Hippocampal formation (tissue), 2 donors: ENCODE measurements at places on chromosomes 7 and 10.

- no peak for DNase-seq
Measured at GRCh38 chr10:29681676-29682448, 47.1 kb upstream of the SVIL start.

- DNase-seq, result no peak
Measured at GRCh38 chr7:93890041-93890463, 501 bp downstream of the TFPI2 start.

DNA sequence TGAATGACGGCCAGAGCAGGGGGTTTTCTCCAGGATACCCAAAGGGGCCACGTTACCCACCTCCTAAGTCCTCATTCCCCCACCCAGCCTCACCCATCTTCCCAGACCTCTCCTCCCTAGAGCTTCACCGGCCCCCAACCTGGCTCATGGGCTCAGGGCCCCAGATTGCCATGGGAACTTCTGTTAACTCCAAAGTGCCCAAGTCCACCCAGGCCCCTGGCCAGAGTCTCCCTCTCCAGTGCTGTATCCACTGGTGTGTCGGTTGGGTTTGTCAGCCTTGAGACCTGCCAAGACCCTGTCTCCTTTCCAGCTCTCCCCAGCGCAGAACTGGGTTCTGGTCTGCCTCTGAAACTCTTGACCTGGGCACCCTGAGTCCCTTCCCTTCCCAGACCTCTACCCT, 37.1 kb upstream of the ZMIZ2 start:
- no peak for DNase-seq

DNA sequence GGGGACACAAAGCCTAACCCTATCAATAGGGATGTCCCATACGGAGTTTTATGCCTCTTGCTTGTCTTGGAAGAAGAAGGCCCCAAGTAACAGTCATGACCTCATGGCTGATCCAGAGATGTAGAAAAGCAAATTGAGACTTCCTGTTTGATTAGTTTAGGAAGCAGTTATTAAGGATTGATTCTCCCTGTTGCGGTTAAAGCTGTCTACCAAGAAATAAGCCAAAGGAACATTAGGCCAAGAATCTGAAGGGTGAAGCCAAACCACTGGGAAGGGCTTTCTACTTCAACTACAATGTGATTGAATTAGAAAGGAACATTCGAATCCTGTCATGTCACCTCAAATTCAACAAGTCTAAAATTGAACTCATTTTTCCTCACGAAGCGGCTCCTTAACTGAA, 60.5 kb upstream of the AGBL3 start:
- no peak for DNase-seq

GRCh38 chr10:50577681-50578350, 45.9 kb downstream of the SGMS1 start:
- DNase-seq, result peak; percentile 53

GRCh38 chr7:130352194-130353074, 7.8 kb downstream of the CPA5 start:
- no peak for DNase-seq

DNA sequence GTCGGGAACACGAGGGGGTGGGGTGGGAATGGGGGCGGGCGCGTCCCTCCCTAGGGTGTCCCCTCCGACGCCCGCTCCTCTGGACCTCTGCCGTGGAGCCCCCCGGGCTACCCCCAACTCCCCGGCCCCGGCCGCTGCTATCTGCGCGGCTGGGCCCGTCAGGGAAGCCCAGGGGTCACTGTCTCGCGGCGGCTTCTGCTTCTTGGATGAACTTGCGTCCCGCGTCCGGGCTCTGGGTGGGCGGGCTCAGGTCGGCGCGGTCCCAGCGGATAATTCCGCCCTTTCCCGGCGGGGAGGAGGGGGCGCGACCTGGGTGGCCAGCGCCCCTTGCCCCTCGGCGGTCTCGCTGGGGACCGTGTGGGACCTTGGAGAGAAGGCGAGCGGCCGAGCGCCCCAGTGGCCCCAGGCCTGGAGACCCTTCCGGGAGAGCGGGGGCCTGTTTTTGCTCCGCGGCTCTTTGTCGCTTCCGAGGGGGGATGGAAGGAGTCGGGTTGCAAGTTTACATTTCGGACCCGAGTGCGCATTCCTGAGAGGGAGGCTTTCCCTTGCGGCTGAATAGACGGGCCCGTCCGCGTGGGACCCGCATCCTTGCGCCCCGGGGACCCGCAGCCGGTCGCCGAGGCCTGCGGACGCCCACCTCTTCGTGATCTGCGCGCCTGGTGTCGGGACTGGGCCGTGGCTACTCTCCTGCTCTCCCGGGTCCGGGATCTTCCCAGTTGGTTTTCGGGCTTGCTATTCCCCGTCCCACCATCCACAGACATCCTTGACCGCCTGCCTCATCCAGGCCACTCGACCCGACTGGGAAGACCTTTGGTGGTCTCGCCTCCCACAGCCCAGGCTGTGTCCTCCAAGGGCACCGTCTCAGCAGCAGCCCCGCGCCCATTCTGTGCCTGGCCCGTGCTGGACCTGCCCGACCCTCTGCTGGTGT, 812 bp downstream of the DOCK1 start:
- DNase-seq, result no peak

GRCh38 chr7:90788052-90788451, 191.9 kb downstream of the CDK14 start:
- no peak for DNase-seq

- DNase-seq, result no peak
Measured at GRCh38 chr7:43785420-43785819, 26.9 kb downstream of the BLVRA start.

DNA sequence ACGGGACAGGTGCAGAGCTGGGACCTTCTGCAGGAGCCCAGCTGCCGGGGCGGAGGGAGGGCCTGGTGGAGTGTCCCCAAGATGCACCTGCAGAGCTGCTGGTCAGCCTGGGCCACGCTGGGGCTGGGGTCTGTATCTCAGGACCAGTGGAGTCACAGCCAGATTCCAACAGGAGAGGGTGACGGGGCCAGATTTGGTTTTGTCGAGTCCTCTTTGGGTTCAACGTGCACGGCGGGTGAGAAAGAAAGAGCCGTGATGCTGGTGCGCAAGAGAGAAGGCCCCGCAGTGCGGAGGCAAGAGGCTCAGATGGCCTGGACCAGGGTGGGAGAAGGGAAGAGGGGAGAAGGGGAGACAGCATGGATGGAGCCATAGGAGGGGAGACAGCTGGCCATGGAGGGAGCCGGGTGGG, 462.9 kb downstream of the PTPRN2 start:
- DNase-seq, result no peak

GRCh38 chr7:507623-508300, 11.9 kb downstream of the PDGFA start:
- no peak for DNase-seq

- no peak for DNase-seq
Measured at GRCh38 chr7:134067164-134067563, 60.0 kb upstream of the LRGUK start.

DNA sequence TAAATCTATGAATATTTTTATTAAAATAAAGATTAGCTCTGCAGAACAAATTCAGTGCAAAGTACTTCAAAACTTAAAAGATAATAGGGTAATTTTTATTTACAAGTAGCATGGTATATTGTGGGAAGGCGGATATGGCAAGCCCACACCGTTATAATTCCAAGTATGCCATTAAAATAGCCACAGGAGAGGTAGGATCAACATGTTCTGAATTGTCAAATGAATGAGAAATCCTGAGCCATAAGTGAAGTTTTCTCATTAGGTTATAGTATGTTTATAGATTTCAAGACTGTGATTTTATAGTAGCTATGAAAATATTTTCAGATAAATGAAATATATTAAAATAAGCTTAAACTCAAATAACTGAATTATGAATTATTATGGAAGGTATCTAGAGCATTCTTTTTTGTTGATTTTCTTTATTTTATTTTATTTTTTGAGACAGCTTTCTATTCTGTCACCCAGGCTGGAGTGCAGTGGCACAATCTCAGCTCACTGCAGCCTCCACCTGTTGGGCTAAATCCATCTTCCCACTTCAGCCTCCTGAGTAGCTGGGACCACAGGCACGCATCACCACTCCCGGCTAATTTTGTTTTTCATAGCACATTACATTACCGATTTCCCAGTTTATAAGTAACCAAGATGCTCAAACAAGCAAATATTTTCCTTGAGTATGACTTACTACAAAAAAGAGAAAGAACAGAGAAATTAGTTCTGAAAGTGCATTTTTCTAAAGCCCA, 956.6 kb downstream of the GATA3 start:
- DNase-seq, result no peak

DNA sequence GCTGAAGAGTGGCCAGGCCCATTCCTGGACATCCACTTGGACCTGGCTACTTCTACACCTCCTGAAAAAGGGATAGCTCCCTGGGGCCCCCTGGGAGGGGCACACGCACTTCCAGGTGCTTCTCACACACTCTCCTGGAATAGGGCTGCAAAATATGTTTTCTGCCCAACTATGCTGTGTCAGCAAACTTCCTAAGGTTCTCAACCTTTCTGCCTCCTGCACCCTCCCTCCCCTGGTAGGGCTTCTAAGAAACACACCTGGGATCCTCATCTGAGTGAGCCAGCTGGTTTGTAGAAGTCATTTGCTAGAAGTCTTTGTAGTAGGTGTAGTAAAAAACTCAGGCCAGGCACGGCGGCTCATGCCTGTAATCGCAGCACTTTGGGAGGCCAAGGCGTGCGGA, 136.5 kb downstream of the ZMYND11 start:
- no peak for DNase-seq

GRCh38 chr10:101774589-101775272, 1.2 kb downstream of the FGF8 start:
- no peak for DNase-seq

- no peak for DNase-seq
Measured at GRCh38 chr10:43255634-43256431, 11.0 kb downstream of the RASGEF1A start.
